GM23248 (cell line): ENCODE measurements at places on chromosomes 7 and 10. TPM values are rescaled to one million over a fixed set of nuclear protein-coding genes. Genes with fewer than 3 reads are reported as not detected.

The PVRIG gene
- total RNA-seq: not detected in 2 replicates

The TRIM50 gene
- not detected in 2 replicates for total RNA-seq

The PPP1R17 gene
- not detected in 2 replicates for total RNA-seq

The ELFN1 gene
- total RNA-seq: 5.1 and 6.2 TPM in 2 replicates

The PKD2L1 gene
- not detected in 2 replicates for total RNA-seq

The EPC1 gene
- total RNA-seq: 12.5 and 19.1 TPM in 2 replicates

The MSMB gene
- not detected in 2 replicates for total RNA-seq

The PDE1C gene
- 33.8 and 43.1 TPM in 2 replicates for total RNA-seq

The TMEM196 gene
- not detected in 2 replicates for total RNA-seq

The STAG3 gene
- total RNA-seq: 0.97 TPM in 1 of 2 replicates, not detected in the other

The UFSP1 gene
- total RNA-seq: 6.7 and 9.9 TPM in 2 replicates

The EFCAB10 gene
- total RNA-seq: not detected in 2 replicates

The HGF gene
- total RNA-seq: 2.7 and 4.4 TPM in 2 replicates

The DENND2A gene
- total RNA-seq: 2.2 and 2.4 TPM in 2 replicates

The TM9SF3 gene
- 175 and 281 TPM in 2 replicates for total RNA-seq

The FRG2B gene
- not detected in 2 replicates for total RNA-seq

The TFEC gene
- 0.51 TPM in 1 of 2 replicates, not detected in the other for total RNA-seq

The METTL2B gene
- 36.5 and 42.5 TPM in 2 replicates for total RNA-seq

The CREB3L2 gene
- total RNA-seq: 43.7 and 67.9 TPM in 2 replicates

The SH2B2 gene
- total RNA-seq: 0.86 and 7.1 TPM in 2 replicates

The SFTPA1 gene
- total RNA-seq: not detected in 2 replicates

The TUBAL3 gene
- not detected in 2 replicates for total RNA-seq

The DGKB gene
- total RNA-seq: 0.65 and 9.9 TPM in 2 replicates

The NUDT13 gene
- 0.51 and 1.7 TPM in 2 replicates for total RNA-seq

The GALNT17 gene
- total RNA-seq: not detected in 2 replicates

The PWWP2B gene
- 2.4 and 5.8 TPM in 2 replicates for total RNA-seq

The HHEX gene
- 0.13 and 0.54 TPM in 2 replicates for total RNA-seq

The CUZD1 gene
- 0.11 and 0.13 TPM in 2 replicates for total RNA-seq

The CREB5 gene
- total RNA-seq: 13.6 and 14.8 TPM in 2 replicates

The HOXA7 gene
- 3.4 and 6.6 TPM in 2 replicates for total RNA-seq

The CPA5 gene
- total RNA-seq: not detected in 2 replicates

The TMEM139 gene
- total RNA-seq: not detected in 2 replicates

The RPEL1 gene
- total RNA-seq: not detected in 2 replicates
